Activated CD4-positive, alpha-beta memory T cell treated with anti-CD3 and anti-CD28 coated beads for 36 hours (primary cell): ENCODE measurements at places on chromosomes 1 and 21. TPM values are rescaled to one million over a fixed set of nuclear protein-coding genes. Genes with fewer than 3 reads are reported as not detected.

DNA sequence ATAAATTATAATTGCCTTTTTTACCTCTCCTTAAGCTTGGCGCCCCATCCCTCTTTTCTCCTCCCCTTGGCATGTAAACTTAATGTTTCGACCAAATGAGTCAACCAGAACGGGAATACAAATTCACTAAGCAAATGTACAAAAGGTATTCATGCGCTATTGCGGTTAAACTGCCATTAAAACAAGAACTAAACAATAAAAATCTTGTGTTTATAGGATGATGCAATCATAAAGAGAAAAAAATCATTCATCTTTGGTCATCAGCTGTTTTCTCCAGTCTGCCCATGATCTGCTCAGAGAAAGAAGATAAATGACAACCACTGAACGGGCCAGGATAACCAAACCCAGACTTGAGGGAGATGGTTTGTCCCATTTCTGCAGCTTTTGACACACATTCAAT lies 534.2 kb upstream of the PLXNA2 start:
- H3K4me3 ChIP-seq, result no peak overlapping the region
- no peak overlapping the region for H3K27ac ChIP-seq
- DNase-seq, result no peak
- H3K36me3 ChIP-seq, result no peaks in the 10 kb centered on the region

DNA sequence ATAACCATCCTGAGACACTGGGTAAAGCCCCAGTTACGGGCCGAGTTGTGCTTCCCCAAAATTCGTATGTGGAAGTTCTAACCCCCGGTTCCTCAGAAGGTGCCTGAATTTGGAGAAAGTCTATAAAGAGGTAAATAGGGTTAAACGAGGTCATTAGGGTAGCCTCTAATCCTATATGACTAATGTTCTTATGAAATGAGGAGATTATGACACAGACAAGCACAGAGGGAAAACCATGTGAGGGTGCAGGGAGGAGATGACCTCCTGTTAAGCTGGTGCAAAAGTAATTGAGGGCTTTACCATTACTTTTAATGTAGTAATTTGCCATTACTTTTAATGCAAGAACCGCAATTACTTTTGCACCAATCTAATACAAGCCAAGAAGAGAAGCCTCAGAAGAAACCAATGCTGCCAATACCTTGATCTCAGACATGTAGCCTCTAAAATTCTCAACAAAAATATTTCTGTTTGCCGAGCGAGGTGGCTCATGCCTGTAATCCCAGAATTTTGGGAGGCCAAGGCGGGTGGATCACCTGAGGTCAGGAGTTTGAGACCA lies 260.8 kb downstream of the GPATCH2 start:
- DNase-seq, result no peak
- H3K4me1 ChIP-seq, result peaks cover 3% of the 10 kb centered on the region
- H3K27me3 ChIP-seq, result no peaks in the 10 kb centered on the region

DNA sequence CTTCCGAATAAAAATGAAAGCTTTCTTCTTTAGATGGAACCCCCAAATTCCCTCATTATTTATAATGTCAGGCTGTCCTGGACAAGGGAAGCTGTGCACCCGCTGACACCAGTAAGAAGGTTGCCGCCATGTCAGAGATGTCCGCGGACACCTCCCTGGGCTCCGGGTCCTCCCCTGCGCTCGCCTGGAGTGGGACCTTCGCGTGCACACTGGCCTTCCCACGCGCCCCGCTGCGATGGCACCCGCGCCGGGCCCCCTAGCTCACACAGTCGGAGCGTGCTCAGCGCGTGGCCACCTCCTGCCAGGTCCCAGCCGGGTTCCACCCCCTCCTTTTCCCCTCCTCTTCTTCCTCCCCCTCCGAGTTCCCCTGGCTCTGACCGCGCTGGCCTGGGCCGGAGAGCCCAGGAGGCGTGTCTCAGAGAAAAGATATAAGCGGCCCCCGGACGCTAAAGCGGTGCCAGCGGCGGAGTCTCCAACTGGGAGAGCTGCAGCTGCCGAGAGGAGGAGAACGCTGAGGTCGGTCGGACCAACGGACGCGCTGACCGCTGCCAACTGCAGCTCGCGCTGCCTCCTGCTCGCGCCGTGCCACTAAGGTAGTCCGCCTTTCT lies at the start of gene G0S2:
G0S2 (plus strand) TSS at position 456 of the 608 bp plus-strand sequence. CDS start 273 bp downstream, outside the sequence.
- peaks cover 68% of the 10 kb centered on the region for H3K4me1 ChIP-seq
- DNase-seq, result peak; percentile 66
- peak within 1 kb of the TSS; percentile 68 for H3K27ac ChIP-seq
- peak within 1 kb of the TSS; percentile 76 for H3K4me3 ChIP-seq
- peaks cover 7% of the 10 kb centered on the region for H3K36me3 ChIP-seq

DNA sequence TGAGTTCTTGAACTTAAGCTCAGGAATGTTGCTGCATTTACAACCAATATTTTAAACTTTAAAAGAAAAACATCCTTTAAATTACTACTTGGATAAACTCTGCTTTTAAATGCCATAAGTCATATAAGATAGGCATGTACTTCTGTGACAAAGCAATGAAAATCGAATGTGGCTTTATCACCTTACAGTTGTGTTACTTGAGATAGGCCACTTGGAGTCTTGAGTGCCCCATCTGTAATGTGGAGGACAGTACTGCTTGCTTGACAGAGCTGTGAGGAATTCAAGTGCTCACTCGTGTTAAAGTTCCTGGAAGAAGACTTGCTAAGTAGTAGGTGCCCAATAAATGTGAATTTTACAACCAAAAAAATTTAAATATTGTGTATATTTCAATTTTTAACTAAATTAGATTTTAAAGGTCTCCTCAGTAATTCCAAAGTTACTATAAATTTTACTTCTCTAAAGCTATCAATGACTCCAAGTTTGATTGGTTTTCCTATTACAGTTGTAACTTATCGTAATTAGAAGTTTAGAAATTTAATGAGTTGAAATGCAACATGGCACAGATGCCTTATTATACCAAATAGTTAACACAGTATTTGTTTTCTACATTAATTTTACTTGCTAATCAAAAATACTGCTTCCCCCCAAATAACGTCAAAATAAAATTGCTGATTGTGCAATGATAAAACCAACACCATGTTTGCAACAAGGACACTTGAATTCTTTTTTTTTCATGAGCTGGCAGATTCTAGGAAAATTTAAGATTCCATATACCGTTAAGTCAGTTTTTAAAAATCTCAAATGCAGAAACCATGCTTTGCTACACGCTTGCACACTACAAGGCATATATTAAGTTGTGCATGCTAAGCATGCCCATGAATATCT lies 21.8 kb downstream of the PSMB2 start:
- no peak overlapping the region for H3K27ac ChIP-seq
- no peak for DNase-seq
- H3K27me3 ChIP-seq, result no peaks in the 10 kb centered on the region
- peaks cover 15% of the 10 kb centered on the region for H3K36me3 ChIP-seq

GRCh38 chr1:65238010-65238409 lies 71.3 kb upstream of the DNAJC6 start:
- no peak overlapping the region for H3K4me3 ChIP-seq
- no peaks in the 10 kb centered on the region for H3K36me3 ChIP-seq
- peaks cover 8% of the 10 kb centered on the region for H3K27me3 ChIP-seq
- no peaks in the 10 kb centered on the region for H3K4me1 ChIP-seq

GRCh38 chr1:89081005-89081404 lies 16.0 kb upstream of the GBP1 start:
- no peaks in the 10 kb centered on the region for H3K27me3 ChIP-seq
- H3K36me3 ChIP-seq, result peaks cover 8% of the 10 kb centered on the region
- no peaks in the 10 kb centered on the region for H3K4me1 ChIP-seq
- no peak for DNase-seq
- H3K4me3 ChIP-seq, result no peak overlapping the region
- H3K27ac ChIP-seq, result no peak overlapping the region

GRCh38 chr1:58914925-58915324 lies 131.1 kb upstream of the JUN start:
- peaks cover 2% of the 10 kb centered on the region for H3K36me3 ChIP-seq
- peaks cover 3% of the 10 kb centered on the region for H3K27me3 ChIP-seq
- no peaks in the 10 kb centered on the region for H3K4me1 ChIP-seq

GRCh38 chr1:119651641-119652040 lies 3.6 kb upstream of the ZNF697 start:
- H3K27me3 ChIP-seq, result peaks cover 48% of the 10 kb centered on the region
- no peaks in the 10 kb centered on the region for H3K36me3 ChIP-seq
- peaks cover 6% of the 10 kb centered on the region for H3K4me1 ChIP-seq
- DNase-seq, result no peak
- no peak overlapping the region for H3K4me3 ChIP-seq

- H3K36me3 ChIP-seq, result no peaks in the 10 kb centered on the region
- H3K4me3 ChIP-seq, result no peak overlapping the region
- H3K27me3 ChIP-seq, result no peaks in the 10 kb centered on the region
- no peak overlapping the region for H3K27ac ChIP-seq
Observed at GRCh38 chr1:168341483-168341975, 60.9 kb downstream of the TBX19 start.

GRCh38 chr1:64396817-64397216 lies 73.1 kb upstream of the CACHD1 start:
- H3K4me3 ChIP-seq, result no peak overlapping the region
- DNase-seq, result no peak
- peaks cover 11% of the 10 kb centered on the region for H3K27me3 ChIP-seq
- H3K36me3 ChIP-seq, result no peaks in the 10 kb centered on the region
- no peak overlapping the region for H3K27ac ChIP-seq
- no peaks in the 10 kb centered on the region for H3K4me1 ChIP-seq

- no peak overlapping the region for H3K27ac ChIP-seq
- H3K4me1 ChIP-seq, result peaks cover 12% of the 10 kb centered on the region
- H3K4me3 ChIP-seq, result no peak overlapping the region
Observed at GRCh38 chr1:86748622-86749373, 44.4 kb downstream of the SH3GLB1 start.

GRCh38 chr21:45820171-45821091 lies 161.1 kb upstream of the COL6A1 start:
- peak overlapping the region; percentile 56 for H3K27ac ChIP-seq
- H3K27me3 ChIP-seq, result peaks cover 4% of the 10 kb centered on the region
- no peak overlapping the region for H3K4me3 ChIP-seq
- peaks cover 3% of the 10 kb centered on the region for H3K36me3 ChIP-seq
- peak; percentile 86 for DNase-seq

- H3K27ac ChIP-seq, result no peak overlapping the region
- DNase-seq, result no peak
- H3K36me3 ChIP-seq, result peaks cover 5% of the 10 kb centered on the region
- no peaks in the 10 kb centered on the region for H3K27me3 ChIP-seq
- H3K4me3 ChIP-seq, result no peak overlapping the region
Observed at GRCh38 chr1:53303726-53304515, 23.9 kb downstream of the LRP8 start.

SHISA4 gene
- 0.27 TPM for total RNA-seq

RNU1-1 gene
- 1,390 TPM for total RNA-seq

PPT1 gene
- 67.4 TPM for total RNA-seq

CD53 gene
- total RNA-seq, result 240 TPM

SPRR2F gene
- not detected for total RNA-seq

C8A gene
- total RNA-seq, result not detected

SPAG17 gene
- not detected for total RNA-seq

IFI44 gene
- total RNA-seq, result 56.1 TPM

ARMH1 gene
- 141 TPM for total RNA-seq

ANKRD35 gene
- 0.24 TPM for total RNA-seq
